CD4-positive, alpha-beta T cell treated with Interleukin-12 subunit alpha and Interleukin-12 subunit beta, for 1 hour (primary cell): ENCODE measurements at places on chromosomes 6 and 20.

- DNase-seq: no peak
Observed at GRCh38 chr6:103783329-103783728, 1076.4 kb downstream of the HACE1 start.

- no peak for DNase-seq
Observed at GRCh38 chr20:53734006-53734688, 140.5 kb upstream of the ZNF217 start.

- DNase-seq: peak; percentile 11
Observed at GRCh38 chr20:8790442-8791074, 278.3 kb upstream of the PLCB4 start.

DNA sequence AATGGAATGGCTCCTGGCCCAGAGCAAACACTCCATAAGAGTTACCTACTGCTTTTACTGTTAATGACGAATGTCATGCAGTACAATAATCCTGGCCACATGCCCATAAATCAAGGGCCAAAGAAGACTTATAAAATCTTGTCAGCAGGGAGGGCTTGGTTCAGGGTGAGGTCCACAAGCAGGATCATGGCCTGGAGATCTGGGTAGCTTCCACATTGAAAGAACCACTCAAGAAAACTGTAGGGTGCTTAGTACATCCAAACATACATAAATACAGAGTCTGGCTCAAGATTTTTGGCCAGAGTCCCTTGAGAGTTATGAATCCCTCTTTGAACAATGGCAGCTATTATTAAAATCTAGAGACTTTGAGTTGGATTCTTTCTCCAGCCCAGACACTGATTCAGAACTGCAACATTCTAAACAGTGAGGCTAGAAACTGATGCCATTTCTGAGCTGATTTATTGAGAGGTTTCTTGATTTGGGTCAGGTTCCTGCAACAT lies 188.7 kb downstream of the CDC5L start:
- no peak for DNase-seq

DNA sequence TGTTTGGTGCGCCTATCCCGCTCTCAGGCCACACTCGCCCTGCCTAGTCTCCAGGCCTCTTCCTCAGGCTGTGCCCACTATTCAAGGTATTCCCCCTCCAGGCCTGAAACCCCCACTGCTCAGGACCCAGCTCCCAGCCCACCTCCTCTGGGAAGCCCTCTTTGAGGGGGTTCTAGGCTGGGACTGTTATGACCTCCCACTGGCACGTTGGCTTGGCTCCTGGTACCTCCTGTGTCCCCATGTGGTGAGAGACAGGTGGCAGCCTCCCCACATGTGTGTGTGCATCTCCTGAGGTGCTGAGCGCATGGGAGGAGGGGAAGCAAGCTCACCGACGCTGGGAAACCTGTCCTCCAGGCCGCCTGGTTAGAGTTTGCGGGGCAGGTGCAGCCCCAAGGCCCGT lies 82.5 kb downstream of the EDN3 start:
- no peak for DNase-seq

DNA sequence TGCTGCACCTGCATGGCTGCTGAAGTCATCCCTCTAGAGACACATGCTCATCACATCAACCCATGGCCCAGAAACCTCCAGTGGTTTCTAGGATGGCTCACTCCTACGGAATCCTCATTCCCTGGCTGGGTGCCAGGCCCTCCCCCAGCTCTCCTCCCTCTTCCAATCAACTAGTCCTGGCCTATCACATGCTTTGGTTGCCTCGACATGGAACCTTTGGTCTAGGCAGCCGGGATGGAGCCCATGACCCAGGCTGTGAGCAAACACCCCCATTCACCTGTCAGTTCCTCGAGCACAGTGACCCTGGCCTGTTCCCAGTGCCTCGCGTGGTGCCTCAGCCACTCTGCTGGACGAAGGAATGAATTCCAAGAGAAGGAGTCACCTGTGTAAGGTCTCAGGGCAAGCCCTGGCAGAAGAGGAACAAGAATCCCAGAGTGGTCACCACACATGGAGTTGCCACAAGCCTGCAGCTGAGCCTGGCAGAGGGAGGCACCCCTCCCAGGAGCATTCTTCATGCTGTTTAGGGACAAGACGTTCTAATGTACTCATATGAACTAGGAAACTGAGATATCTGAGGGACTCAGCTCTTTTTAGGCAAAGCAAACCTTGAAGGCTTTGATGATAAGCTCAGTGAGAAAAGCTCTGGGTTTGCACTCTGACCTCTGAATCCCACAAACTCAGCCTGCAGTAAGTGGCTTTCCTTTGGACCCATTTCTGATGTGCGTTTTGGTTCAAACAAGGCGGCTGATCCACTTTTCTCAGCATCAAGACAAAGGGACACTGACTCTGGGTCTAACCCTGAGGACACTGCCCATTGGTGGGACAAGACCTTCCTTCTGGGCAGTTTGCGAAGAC lies 40.2 kb downstream of the PPP1R3G start:
- DNase-seq: no peak

DNA sequence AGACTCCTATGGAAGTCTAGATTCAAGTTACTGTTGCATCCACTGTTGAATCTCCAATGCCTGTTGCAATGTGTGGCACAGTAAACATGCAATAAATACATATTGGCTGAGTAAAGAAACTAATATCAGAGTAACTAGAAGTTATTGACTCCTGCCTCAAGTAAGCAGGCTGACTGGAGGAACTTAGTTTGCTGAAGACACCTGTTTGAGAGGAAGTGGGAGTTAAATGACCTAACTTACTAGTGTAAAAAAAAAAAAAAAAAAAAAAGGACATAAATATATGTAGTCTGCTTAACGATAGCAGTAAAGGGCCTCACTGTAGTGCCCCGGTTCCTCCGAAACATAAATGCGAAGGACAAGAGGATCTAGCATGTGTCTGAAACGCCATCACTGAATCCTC lies 249.8 kb upstream of the PRDM1 start:
- DNase-seq: no peak

DNA sequence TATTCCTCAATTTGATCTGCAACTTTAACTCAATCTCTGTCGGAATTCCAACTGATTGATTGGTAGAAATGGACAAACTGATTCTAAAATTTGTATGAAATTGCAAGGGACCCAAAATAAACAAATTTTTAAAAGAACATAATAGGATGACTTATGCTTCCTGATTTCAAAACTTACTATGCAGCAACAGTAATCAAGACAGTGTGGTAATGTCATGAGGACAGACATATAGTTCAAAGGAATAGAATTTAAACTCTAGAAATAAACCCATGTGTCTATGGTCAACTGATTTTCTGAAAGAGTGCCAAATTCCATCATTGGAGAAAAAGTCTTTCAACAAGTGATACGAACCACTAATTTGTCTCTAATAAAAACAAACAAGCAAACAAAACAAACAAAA lies 1320.1 kb upstream of the GJE1 start:
- no peak for DNase-seq

GRCh38 chr20:49297605-49298530 lies 20.0 kb upstream of the ZNFX1 start:
- DNase-seq: peak; percentile 23

GRCh38 chr6:104591573-104592334 lies 268.0 kb downstream of the HACE1 start:
- DNase-seq: no peak

GRCh38 chr20:59832406-59833363 lies 100.8 kb downstream of the SYCP2 start:
- DNase-seq: no peak

GRCh38 chr6:55963301-55963700 lies 87.9 kb upstream of the BMP5 start:
- no peak for DNase-seq

DNA sequence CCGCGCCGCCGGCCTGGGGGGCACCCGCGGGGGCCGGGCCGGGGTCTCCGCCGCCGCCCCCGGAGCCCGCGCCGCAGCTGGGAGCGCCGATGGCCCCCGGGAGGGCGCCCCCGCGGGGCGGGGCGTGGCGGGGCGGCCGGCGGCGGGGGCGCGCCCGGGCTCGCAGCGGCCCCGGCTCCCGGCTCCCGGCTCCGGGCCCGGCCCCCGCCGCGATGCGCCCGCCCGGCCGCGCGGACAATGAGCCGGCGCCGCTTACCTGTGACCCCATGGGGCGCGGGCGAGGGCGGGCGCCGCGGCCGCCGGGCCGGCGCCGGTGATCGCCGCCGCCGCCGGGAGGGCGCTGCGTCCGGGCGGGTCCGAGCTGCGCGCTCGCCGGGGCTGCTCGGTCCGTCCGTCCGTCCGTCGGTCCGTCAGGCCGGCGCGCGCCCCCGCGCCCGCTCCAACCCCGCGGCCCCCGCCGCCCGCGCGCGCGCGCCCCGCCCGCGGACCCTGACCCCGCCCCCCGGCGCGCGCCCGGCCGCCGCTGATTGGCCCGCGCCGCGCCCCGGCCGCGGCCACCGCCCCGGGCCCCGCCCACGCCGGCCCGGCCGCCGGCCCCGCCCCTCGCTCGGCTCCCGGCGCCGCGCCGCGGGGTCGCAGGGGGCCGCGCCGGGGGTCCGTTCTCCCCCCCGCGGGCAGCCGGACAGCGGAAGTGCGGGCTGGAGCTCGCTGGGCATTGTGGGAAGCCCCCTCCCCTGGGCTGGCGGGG lies at the start of gene ZBTB46:
Gene ZBTB46, minus strand, starts transcription at position 424 of the 748 bp plus-strand sequence. CDS start 40,507 bp downstream, outside the sequence.
- peak; percentile 37 for DNase-seq

DNA sequence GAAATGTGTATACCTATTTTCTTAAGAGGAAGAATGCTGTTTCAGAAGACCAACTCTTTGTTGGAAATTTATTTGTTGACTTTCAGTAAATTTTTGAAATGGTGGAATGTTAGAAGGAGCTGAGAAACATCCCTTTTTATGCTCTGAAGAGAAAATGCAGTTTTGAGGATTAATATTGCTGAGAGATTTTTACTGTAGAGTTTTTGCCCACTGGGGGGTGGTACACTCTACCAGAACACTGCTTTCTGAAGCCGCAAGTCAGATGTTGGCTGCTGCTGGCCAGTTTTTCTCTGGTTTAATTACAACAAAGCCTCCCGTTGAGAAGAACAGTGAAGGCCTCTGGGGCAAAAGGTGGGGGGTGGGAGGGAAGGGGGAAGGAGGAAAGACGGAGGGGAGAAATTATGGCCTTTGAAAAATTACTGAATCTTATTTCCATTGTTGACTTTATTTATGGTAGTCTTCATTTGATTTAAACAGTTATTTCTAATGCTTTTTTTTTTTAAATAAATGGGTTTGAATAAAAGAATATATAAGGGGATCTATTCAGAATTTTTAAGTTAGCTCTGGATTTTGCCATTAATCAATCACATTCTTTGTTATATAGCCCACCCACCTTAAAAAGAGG lies 3.0 kb downstream of the FLRT3 start:
- no peak for DNase-seq

GRCh38 chr6:14265049-14266021 lies 147.8 kb downstream of the CD83 start:
- DNase-seq: no peak
